ENCODE measurements at places on chromosomes 4 and X. TPM values are rescaled to one million over a fixed set of nuclear protein-coding genes. Genes with fewer than 3 reads are reported as not detected.

The AKAP4 gene
- polyA plus RNA-seq = not detected

The ARAP2 gene
- polyA plus RNA-seq = 6.7 TPM

The SLC38A5 gene
- 68.4 TPM for polyA plus RNA-seq

The GAGE2A gene
- polyA plus RNA-seq = not detected

The CPE gene
- 5.4 TPM for polyA plus RNA-seq

The PPARGC1A gene
- 8.6 TPM for polyA plus RNA-seq

The PLS3 gene
- polyA plus RNA-seq = 23.1 TPM

The SSX2B gene
- not detected for polyA plus RNA-seq

Data from sigmoid colon (tissue), 7 donors.